ENCODE measurements at places on chromosomes 2 and 18.

DNA sequence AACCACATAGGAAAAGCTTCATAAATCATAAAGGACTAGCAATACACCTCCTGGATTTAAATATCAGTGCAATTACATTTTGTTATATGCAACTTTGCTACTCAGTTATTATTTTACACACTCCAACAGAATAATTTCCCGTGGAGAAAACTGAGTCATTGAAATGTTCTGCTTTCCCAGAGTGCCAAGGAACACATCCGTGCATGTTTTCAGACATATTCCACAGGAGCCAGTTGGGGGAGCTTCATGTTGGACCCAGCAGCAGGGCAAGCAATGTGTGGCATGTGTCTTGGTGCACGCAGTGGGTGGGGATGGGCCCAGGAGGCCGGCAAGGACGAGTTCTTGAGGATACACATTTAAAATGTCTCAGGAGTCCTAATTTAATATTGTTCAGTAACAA is 14.4 kb upstream of the SMIM21 start:
- DNase-seq: no peak

DNA sequence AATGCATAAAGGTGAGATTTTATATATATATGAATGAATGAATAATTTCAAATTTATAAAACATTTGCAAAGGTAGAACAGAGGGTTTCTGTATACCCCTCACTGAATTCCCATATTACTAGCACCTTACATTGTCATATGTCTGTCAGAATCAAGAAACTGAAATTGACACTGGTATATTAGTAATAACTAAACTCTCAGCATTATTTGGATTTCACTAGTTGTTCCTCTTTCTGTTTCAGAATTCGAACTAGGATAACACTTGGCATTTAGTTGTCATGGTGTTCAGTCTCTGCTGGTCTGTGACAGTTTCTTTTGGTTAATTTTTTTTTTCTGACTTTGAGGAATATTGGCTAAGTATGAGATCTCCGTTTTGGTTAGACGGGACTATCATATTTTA is 275.9 kb downstream of the DCC start:
- DNase-seq: no peak

- DNase-seq: no peak
Measured at GRCh38 chr18:21012308-21012707, 99.3 kb downstream of the ROCK1 start.

GRCh38 chr18:45611943-45612342 is 3.3 kb upstream of the SLC14A2 start:
- DNase-seq: no peak

GRCh38 chr2:2667690-2668089 is 336.6 kb upstream of the MYT1L start:
- DNase-seq: no peak

DNA sequence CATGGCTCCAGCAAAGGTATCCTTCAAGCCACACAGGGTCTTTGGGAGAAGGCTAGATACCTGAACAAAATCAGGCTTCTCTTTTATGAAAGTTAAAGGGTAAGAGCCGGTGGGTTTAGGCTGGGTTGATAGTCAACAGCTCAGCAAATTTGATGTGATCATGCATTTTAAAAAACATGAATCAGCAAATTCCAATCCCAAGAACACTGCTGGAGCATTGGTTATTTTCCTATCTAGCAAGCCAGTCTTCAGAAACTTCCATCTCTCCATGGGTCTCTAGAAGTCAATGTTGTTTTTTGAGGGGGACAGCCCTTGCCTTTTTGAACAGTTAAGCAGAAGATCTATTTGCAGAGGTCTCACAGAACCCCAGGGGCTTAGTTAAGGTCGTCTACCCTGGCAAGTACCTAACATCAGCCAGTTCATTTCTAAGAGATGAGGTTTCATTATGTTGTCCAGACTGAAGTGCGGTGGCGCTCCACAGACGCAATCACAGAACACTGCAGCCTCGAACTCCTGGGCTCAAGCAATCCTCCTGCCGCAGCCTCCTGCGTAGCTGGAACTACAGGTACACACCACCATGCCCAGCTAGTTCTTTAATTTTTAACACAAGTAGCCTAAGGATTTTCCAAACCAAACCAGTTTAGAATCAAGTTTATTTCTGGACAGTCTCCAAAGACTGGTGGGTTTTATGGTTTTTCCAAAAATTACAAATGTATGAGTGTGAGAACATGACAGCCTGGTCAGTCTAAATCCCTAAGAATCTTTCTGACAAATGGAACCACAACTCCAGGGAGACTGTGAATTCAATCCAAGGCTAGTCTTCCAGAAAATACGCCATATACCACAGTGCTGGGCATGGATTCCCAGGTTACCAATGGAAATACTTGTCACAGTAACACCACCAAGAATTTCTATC is 4.1 kb upstream of the ZCCHC2 start:
- DNase-seq: no peak

- no peak for DNase-seq
Measured at GRCh38 chr2:196063773-196064172, 4.9 kb downstream of the DNAH7 start.

- DNase-seq: no peak
Measured at GRCh38 chr18:34864836-34865497, 154.9 kb downstream of the DTNA start.

DNA sequence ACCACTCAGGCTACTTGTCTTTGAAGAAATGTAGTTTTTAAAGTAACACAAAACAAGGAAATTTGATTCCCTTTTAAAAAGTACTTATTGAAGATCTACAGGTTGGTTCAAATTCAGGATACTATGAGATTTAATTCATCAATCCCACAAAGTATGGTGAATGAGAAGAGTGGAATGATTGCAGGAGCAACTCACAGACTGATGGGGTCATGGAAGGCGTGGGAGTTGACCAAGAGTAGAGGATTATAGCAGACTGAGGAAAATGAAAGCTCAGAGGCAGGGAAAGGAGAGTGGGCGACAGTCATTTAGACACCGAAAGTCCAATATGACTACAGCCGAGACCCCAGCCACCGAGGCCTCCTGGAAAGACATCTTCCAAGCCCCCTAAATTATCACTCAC is 12.5 kb upstream of the DAPL1 start:
- DNase-seq: no peak

DNA sequence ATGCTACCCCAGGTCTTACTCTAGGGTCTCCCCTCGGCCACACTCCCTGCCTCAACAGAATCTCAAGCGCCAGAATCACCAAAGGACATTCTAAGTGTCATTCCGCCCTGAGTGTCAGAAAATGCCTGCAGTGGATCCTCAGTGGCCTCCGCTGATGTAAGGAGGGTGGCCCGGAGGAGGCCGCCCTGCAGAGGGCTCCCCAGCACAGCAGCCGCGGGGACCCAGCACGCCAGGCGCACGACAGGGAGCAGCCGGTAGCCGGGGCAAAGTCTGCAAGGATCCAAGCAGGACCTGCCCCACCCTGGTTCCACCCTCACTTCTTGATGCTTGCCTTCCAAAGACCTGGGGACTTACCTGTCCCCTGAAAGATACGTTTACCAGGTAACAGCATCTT is 54.2 kb upstream of the ID2 start:
- no peak for DNase-seq

GRCh38 chr18:24560511-24560981 is 100.1 kb downstream of the HRH4 start:
- DNase-seq: no peak

- no peak for DNase-seq
Measured at GRCh38 chr2:67564626-67565025, 167.5 kb downstream of the ETAA1 start.

DNA sequence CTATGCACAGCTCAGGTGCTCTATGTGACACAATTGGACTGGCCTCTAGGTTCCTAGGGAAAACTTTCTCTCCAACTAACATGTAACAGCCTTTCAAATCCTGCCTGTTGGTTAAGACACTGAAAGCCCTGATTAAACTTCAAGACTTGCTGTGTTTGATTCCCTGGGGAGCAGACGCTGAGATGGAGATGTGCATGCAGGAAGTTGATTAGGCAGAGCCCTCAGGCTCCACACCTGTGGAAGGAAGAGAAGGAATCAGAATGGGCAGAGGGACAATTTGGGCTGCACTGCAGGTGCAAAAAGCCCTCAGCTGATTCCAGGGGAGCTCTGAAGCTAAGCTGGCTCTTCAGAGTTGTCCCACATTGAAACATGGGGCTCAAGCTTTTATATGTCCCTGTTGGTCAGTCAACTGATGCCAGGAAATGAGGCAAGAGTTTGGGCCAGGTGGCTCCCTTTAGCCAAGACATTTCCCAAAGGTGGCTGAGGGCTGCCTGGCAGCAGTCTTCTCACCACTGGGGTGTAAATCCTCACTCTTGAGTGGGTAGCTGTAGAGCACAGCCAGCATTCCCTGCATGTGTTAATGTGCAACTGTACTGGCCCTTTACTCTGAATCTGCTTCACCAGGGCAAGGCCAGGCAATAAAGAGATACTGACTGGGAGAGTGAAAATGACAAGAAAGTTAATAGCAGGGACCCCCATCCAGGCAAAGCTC is 199.5 kb upstream of the DDX18 start:
- no peak for DNase-seq

DNA sequence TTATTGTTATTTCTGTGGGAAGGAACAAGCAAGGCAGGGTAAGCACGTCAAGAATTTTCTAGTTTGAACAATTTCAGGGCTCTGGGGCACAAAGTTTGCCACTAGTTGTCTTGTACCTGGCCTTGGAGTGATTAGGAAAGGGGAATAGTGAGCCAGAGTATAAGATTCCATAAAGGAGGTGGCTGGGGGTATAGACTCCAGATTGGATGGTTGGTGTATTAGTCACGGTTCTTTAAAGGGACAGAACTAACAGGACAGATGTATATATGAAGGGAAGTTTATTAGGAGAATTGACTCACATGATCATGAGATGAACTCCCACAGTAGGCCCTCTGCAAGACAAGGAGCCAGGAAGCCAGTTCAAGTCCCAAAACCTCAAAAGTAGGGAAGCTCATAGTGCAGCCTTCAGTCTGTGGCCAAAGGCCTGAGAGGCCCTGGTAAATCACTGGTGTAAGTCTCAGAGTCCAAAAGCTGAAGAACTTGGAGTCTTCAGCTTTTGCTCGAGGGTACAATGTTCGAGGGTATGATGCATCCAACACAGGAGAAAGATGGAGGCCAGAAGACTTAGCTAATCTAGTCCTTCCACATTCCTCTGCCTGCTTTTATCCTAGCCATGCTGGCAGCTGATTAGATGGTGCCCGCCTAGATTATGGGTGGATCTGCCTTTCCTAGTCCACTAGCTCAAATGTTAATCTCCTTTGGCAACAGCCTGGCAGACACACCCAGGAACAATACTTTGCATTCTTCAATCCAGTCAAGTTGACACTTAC is 31.5 kb upstream of the PTPRM start:
- DNase-seq: no peak

- no peak for DNase-seq
Measured at GRCh38 chr2:25035537-25036220, 6.2 kb upstream of the EFR3B start.

GRCh38 chr18:44938720-44939665 is 258.3 kb downstream of the SETBP1 start:
- no peak for DNase-seq

GRCh38 chr2:75561566-75562512 is 1.1 kb upstream of the EVA1A start:
- DNase-seq: no peak

GRCh38 chr18:70219688-70220087 is 14.2 kb upstream of the RTTN start:
- no peak for DNase-seq

- DNase-seq: no peak
Measured at GRCh38 chr2:30112561-30112960, 34.2 kb upstream of the YPEL5 start.

Measured in NCI-H2081 (cell line).